ENCODE measurements at places on chromosomes 12 and 14.

DNA sequence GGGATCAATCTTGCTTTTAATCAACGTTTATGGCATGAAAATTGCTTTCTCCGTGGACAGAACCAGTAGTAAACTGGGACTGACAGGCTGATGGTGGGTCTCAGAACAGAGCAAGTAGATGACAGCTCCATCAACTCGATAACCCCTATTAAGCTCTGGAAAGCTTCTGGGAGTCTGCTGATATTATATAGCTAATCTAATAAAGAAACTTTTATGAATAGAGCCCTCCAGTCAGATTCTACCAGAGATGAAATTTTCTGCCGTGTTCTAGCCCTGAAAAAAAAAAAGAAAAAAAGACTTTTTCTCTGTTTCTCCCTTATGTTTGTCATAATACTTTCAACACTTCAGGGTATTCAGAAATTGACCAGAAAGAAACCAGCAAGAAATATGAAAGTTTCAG is 171.6 kb downstream of the APAF1 start:
- DNase-seq = no peak

- no peak for DNase-seq
Measured at GRCh38 chr12:34336619-34337465, 314.5 kb downstream of the ALG10 start.

GRCh38 chr12:81866081-81866480 is 106.9 kb upstream of the PPFIA2 start:
- DNase-seq = no peak

DNA sequence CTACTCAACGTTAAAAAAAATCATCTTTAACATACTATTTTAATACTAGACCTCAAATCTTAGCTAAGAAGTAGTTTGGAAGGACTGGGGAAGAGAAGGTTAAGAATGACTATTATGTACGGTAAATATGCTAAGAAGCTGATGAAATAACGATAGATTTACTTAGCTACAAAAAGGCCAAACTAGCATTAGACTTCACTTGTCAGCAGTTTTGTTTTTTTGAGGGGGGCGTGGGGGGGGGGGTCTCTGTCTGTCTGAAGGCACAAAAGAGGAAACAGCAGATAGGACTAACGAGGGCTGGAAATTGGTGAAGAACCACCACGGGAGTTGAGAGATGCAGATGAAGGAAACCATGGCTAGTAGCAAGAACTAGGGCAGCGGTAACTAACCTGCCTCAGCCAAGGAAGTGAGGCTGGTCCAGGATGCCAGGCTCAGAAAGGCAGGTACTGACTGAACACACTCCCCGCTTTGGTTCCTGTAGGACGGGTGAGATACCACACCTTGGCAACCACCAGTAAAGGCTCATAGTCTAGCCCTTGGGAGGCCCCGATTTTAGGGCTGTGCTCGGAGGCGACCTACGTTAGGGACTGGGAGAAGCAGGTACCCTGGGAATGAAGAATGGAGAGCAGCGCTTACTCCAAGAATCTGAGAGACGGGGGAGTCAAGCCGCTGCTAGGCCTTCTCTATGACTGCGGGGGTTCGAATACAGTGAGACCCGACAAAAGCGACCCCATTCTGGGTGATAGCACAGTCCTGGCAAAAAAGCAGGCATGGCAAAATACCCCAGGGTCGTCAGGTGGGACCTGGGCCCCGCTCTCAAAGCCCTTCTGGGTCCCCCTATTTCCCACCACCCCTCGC is 675 bp downstream of the NEDD8 start:
- DNase-seq = no peak

DNA sequence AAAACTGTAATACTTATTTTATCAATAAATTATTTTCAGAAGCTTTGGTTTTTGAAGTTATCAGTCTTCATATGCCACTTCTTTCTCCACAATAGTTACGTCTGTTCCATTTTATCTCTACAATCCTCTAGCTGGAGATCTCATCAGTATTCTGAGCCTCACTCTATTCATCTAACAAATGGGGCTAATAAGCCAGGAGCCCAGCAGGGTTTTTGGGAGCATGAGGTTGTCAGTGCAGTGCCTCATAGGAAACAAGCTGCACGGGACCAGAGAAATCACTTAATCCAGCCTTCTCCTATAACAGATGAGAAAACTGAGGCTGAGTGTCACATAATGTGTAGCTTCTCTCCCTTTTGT is 501.9 kb upstream of the RGS6 start:
- no peak for DNase-seq

- DNase-seq = no peak
Measured at GRCh38 chr12:130476451-130477135, 138.9 kb downstream of the PIWIL1 start.

GRCh38 chr12:40331886-40332285 is 107.1 kb downstream of the LRRK2 start:
- no peak for DNase-seq

DNA sequence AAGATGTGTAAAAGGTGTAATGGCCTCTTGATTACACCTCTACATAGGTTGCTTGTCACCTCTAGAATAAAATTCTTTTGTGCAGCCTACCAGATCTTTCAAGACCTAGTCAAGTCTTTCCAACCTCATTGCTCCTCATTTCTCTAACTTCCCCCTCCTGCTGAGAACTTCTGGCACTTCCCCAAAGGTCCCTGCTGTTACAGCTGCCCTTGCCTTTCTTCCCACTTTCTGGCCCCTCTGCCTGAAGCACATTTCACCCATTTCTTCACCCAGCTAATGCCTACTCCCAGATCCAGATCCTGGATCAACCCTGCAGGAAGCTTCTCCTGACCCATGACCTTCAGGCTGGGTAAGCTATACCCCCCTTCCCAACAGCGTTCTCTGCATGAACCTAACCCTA is 1.5 kb downstream of the TSHR start:
- DNase-seq = no peak

- DNase-seq = no peak
Measured at GRCh38 chr14:60646226-60646818, 3.0 kb downstream of the SIX1 start.

GRCh38 chr12:46459111-46459510 is 86.5 kb upstream of the SLC38A2 start:
- no peak for DNase-seq

- DNase-seq = no peak
Measured at GRCh38 chr12:132367071-132367851, 37.9 kb upstream of the GALNT9 start.

GRCh38 chr14:104968153-104968527 is 10.0 kb downstream of the AHNAK2 start:
- no peak for DNase-seq

GRCh38 chr14:52911904-52912303 is 38.9 kb downstream of the FERMT2 start:
- DNase-seq = no peak

- DNase-seq = no peak
Measured at GRCh38 chr12:19683178-19683927, 244.1 kb downstream of the AEBP2 start.

GRCh38 chr12:103930787-103931735 is 851 bp downstream of the HSP90B1 start:
- peak; percentile 20 for DNase-seq

DNA sequence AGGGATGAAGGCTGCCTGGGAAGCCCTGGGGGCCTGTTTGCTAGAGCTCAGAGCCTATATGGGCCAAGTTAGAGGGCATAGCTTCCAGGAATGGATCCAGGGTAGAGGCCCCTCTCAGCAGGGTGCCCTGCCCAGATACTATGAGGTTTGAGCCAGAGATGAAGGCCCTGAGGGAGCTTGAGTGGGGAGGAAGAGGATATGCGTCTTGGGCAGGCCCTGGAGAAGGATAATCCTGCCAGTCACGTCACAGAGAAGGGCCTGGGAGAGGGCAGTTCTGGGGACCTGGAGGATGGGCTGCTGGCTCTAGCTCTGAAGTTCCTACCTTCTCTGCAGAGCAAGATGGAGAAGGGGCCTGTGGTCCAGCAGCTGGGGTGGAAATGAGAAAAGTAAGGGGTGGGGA is 5.9 kb upstream of the CACNB3 start:
- DNase-seq = no peak

- DNase-seq = no peak
Measured at GRCh38 chr12:6392504-6392903, 8.5 kb downstream of the LTBR start.

DNA sequence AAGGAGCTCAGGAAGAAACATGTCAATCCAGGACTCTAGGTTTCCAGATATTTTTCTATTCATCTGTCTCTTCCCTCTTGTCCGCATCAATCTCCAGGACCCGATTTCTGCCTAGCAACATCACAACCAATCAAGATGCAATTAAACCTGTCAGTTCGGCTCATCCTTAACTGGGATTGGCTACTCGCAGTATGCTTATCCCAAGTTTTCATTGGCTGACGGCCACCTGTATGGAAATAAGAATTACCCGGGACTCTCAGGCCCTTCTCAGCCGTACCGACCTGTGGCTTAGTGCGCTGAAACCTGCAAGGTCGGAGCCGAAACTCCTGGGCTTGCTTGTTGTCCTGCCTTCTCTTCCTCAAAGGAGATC is 20.4 kb upstream of the ATP5MC2 start:
- DNase-seq = peak; percentile 92

DNA sequence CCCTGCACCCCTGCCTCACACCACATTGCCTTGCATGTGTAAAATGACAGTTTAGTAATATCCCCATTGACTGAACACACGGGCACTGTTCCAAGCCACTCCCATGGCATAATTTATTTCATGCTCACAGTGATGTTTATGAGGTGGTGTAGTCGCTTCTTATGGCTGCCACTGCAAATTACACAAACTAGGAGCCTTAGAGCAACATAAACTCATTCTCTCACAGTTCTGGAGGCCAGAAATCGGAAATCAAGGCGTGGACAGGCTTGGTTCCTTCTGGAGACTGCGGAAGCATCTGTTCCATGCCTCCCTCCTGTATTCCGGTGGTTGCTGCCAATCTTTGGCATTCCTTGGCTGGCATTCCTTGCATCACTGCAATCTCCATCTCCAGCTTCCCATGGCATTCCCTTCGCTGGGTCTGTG is 97.3 kb downstream of the RIN3 start:
- no peak for DNase-seq

DNA sequence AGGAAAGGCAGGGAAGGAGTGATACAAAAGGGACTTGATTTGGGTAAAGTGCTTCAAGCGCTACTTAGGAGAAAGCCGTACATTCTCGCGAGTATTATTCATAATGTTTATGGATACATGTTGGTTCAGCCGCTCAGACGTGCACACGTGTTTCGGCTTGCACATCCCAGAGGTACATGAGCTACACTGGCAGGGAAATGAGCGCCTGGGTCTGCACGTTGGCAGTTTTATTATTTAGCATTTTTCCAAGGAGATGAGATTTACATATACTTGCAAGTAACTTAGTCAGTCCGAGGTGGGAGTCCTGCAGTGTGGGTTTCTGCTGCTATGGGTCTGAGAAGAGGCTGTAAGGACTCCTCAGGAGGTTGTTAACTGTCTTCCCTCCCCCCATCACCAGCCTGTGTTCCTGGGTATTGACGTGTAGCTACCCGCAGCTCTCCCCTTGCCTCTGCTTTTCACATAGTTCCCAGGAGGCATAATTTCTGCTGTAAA is 1.5 kb downstream of the PRKCH start:
- DNase-seq = no peak

DNA sequence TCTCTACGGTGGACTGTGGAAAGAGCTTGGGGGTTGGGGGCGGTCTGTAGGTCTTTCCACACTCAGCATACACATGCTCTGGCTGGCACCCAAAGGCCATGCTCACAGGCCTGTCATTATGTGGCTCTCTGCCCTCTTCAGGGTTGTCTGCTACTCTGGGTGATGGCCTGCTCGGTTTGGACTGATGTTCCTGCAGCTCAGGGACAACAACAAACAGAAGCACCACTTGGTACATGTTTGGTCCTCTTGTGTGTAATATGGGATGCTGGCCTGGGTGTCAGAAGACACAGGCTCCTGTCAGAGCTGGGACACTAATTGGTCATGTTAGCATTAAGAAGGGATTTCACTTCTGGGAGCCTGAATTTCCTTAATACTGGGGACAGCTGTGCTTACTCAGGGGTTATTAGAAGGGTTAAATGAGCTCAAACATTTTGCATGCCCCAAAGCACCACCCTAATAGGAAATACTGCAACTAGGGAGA is 32.7 kb upstream of the SELPLG start:
- no peak for DNase-seq

DNA sequence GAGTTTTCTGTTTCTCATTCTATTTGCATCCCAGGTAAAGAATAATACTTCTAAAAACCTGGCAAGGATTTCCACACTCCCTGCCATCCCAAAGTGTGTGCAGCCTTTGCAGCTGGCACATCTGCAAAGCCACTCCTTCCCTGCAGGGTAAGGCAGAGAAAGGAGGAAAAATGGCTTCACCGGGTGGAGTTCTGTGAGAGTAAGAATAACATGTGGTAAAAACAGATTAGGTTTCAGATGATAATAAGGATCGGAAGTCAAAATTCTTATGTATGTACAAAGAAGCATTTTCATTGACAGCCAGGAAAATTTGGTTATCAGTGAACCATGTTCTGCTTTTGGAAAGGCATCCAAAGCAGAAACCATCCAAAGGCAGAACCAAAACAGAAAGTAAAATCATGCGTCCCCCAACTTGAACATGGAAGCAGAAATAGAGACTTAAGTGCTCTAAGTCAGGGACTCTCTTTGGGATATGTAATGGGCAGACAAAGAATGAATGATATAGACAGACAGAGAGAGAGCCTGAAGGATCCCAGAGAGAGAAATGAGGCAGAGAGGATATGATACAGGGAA is 192.6 kb upstream of the CCDC196 start:
- no peak for DNase-seq

GRCh38 chr14:35531960-35532747 is 1.8 kb upstream of the INSM2 start:
- DNase-seq = no peak

DNA sequence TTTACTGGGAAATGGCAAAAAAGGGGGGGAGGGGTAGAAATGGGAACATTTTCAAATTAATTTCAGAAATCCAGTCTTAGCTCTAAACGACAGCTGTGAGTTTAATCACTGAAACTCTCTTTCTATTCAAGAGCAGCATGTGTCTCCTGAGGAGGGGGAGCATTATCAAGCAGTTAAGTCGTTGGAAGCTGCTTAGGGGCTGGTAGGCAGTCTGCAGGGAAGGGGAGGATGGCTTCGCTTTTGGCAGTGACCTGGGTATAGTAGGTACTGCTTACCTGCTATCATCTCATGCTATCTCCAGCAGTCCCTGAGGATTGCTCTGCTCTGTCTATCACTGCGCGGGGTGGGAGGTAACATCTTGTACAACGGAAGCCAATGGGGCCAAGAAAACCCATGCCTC is 567.4 kb downstream of the NRXN3 start:
- DNase-seq = no peak
